ENCODE measurements at places on chromosomes 13 and 19. TPM values are rescaled to one million over a fixed set of nuclear protein-coding genes. Genes with fewer than 3 reads are reported as not detected.

DNA sequence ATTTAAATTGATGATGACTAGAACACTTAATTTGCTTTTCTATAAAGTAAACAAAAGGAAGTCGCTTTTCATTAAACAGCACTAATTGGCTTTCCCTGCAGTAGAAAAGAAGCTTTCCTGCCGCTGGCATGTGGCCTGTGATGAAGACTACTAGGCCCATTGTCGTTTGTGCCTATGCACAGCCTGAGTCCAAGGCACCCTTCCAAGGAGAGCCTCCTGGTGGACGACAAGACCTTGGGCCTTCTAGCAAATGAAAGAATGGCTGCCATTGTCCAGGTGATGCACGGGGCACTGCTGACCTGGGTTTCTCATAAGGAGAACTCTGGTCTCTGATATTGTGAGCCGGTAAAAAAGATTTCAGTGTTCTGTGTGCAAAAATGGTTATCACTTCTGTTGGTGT lies 233.0 kb downstream of the COL4A1 start:
- DNase-seq = no peak

GRCh38 chr13:111289251-111289650 lies 31.2 kb upstream of the TEX29 start:
- DNase-seq = no peak

GRCh38 chr13:51770160-51770559 lies 33.8 kb downstream of the DHRS12 start:
- DNase-seq = no peak

- DNase-seq = no peak
Observed at GRCh38 chr19:12825254-12826131, 8.9 kb downstream of the RTBDN start.

Gene ERFL
- polyA plus RNA-seq = 0.22 TPM

Gene SULT2A1
- polyA plus RNA-seq = 0.11 TPM

Measured in left lung (tissue), 14 donors.